Heart left ventricle (tissue), 16 donors: ENCODE measurements at places on chromosomes 6 and 20. TPM values are rescaled to one million over a fixed set of nuclear protein-coding genes. Genes with fewer than 3 reads are reported as not detected.
A peak's percentile ranks its signal among the peaks of the same experiment; 100 is the strongest.

GRCh38 chr6:30883685-30884520 lies at the start of gene DDR1:
Gene DDR1 (plus strand): TSS chr6:30884519. CDS start chr6:30888730, 4,211 bp downstream.
- DNase-seq = peak; percentile 84

- no peak for DNase-seq
Measured at GRCh38 chr6:17218023-17218748, 63.0 kb upstream of the RBM24 start.

- DNase-seq = no peak
Measured at GRCh38 chr20:40966516-40967185, 62.0 kb upstream of the TOP1 start.

GRCh38 chr6:126195625-126196236 lies 144.2 kb upstream of the CENPW start:
- no peak for DNase-seq

SLC35D3 gene
- not detected for total RNA-seq

- no peak for DNase-seq
Measured at GRCh38 chr6:145309842-145310535, 425.3 kb downstream of the EPM2A start.

PHACTR1 gene
- total RNA-seq = 102 TPM

DNA sequence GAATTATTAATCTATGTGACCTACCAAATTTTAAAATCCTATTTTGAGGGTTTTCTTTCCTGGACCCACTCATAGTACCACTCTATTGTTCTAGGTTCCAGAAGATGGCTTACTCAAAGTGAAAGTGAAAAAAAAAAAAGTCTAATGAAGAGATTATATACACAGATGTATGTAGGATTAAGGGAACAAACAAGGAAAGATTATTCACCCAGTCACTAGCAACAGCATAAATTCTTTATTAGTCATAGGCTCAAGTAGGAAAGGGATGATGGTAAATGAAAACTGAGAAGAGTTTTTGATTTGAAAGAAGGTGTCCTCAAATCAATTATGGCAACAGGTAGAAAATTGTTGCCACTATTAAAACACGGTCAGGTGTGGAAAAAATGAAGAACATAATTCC lies 923.7 kb downstream of the TBC1D32 start:
- DNase-seq = no peak

DNA sequence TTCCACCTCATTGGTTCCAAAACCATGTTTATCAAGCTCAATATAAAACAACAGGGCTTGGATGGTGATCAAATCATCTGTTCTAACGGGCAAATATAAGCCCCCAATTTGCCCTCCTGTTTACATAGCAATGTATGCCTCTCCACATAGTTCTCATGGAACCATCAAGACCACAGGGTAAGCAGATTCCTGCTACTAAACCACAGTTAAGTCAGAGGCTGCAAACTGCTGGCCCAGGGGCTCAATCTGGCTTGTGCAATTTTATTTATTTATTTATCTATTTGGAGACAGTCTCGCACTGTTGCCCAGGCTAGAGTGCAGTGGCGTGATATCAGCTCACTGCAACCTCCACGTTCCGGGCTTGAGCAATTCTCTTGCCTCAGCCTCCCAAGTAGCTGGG lies 18.9 kb upstream of the MTHFD1L start:
- DNase-seq = no peak

- no peak for DNase-seq
Measured at GRCh38 chr6:90637320-90637719, 50.4 kb upstream of the MAP3K7 start.

GNRH2 gene
- total RNA-seq = not detected

ALDH5A1 gene
- 35.5 TPM for total RNA-seq

GRCh38 chr20:47929368-47930115 lies 144.3 kb upstream of the SULF2 start:
- DNase-seq = no peak

GRCh38 chr6:12504325-12504966 lies 212.1 kb upstream of the PHACTR1 start:
- no peak for DNase-seq

DNA sequence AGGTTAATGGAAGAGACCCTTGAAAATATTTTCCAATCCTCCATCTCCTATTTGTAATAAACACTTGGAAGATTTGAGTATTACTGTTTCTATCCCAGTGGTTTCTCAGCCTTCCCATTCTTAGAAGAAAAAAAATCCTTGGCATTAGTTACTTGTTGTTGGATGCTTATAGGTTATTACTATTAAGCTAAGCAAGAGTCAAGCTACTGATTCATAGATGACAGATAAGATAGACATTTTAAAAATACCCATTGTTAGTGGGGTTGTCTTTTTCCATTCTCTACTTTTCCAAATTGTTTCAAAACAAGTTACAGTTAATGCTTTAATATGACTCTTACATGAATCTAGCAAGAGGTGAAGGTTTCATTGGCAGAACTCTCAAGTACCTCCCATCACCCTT lies 158.5 kb downstream of the HIVEP2 start:
- DNase-seq = no peak

TRIM40 gene
- not detected for total RNA-seq

DNA sequence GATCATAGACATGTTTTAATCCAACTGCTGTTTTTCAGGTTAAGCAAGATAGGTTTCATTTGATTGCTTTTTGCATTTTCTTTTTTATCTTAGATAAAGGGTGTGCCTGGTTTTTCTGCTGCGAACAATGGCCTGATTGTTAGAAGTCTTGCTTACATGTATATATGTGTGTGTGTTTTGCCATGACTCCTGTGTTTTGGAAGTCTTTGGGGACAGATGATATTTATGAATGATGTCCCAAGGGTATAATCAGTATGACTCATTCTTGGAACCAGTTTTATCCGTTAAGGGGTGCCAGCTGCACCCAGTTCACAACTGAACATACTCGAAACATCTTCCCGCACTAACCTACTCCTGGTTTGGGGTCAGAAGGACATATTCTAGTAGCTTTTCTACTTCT lies 230.1 kb upstream of the SUPT3H start:
- no peak for DNase-seq

DNA sequence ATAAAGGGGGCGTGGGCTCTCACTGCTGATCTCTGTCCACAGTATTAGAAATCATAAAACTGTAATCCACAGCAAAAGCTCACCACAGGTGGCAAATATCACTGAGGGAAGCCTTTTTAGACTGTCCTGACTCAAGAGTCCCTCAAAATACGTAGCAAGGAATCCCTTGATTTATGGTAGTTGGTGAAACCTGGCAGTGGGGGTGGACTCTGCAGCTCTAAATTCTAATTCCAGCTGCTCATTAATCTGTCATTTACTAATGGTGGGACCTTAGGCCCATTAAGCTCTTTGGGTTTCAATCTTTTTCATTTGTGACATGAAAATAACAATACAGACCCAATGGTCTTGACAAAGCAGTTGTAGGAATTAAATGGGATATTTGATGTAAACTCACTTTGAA lies 32.3 kb downstream of the GMDS start:
- no peak for DNase-seq

SSTR4 gene
- not detected for total RNA-seq

RNF144B gene
- total RNA-seq = 9.6 TPM

CLVS2 gene
- not detected for total RNA-seq

GRCh38 chr6:36040958-36041357 lies 13.3 kb downstream of the MAPK14 start:
- no peak for DNase-seq

DNA sequence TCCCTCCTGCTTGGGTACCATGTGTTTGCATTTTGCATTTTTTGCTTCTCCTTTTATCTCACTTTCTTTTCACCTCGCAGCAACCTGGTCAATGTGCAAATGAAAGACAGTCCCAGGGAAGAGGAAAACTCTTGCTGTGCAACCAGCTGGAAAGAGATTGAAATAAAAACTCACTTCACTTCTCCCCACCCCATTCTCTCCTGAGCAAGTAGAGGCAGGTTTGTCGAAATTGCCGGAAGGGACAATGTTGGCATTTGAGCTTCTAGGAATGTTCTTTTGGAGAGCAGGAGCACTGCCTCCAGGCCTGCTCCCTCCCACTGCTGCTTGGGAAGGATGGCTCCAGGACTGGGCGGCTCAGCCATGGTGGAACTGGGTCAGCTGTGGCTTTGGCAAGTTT lies 30.6 kb downstream of the KCNG1 start:
- no peak for DNase-seq

PEX3 gene
- total RNA-seq = 16.3 TPM

PPIL6 gene
- total RNA-seq = 1.8 TPM

DNA sequence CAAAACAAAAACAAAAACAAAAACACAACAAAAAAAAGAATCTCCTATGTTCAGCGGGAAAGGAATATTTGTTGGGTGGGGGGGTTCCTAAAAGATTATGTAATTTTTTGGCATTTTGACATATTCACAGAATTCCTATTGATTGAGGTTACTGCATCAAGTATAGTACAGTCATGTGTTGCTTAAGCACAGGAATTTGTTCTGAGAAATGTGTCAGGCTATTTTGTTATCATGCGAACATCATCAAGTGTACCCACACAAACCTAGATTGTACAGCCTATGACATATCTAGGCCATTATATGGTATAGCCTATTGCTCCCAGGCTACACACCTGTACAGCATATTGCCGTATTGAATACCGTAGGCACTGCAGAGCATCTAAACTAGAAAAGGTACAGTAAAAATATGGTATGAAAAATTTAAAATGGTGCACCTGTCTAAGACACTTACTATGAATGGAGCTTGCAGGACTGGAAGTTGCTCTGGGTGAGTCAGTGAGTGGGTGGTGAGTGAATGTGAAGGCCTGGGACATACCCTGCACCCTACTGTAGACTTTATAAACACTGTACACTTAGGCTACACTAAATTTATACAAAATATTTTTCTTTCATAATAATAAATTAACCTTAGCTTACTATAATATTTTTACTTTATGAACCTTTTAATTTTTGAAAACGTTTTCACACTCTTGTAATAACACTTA lies 110.6 kb downstream of the CDKAL1 start:
- no peak for DNase-seq

NKX2-2 gene
- not detected for total RNA-seq

GRCh38 chr6:42434237-42434636 lies 17.5 kb downstream of the TRERF1 start:
- no peak for DNase-seq

IMPG1 gene
- not detected for total RNA-seq

- no peak for DNase-seq
Measured at GRCh38 chr6:152184917-152185574, 377.6 kb downstream of the ESR1 start.

GRCh38 chr20:34232494-34233087 lies 8.6 kb upstream of the ASIP start:
- DNase-seq = no peak

BIRC7 gene
- 1.1 TPM for total RNA-seq

CTAGE9 gene
- total RNA-seq = not detected

TMX4 gene
- 149 TPM for total RNA-seq

DNA sequence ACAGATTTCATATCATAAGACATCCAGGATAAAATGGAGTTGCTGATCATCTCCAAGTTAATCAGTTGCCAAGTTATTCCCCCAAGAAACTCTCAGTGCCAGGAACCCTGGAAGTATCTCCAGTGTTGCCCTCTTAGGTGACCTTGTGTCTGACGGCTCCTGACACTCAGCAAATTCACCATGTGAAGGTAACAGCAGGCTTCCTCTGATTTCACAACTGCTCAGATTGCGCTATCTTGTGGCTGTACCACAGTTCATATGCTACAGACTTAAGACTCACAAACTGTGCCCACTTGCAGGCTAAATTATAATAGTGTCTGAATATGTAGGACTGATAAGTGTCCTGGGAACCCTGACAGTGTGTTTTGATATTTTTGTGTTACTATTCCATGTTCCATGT lies 186.6 kb upstream of the OPRM1 start:
- no peak for DNase-seq

LY6G5B gene
- 5.4 TPM for total RNA-seq

DNA sequence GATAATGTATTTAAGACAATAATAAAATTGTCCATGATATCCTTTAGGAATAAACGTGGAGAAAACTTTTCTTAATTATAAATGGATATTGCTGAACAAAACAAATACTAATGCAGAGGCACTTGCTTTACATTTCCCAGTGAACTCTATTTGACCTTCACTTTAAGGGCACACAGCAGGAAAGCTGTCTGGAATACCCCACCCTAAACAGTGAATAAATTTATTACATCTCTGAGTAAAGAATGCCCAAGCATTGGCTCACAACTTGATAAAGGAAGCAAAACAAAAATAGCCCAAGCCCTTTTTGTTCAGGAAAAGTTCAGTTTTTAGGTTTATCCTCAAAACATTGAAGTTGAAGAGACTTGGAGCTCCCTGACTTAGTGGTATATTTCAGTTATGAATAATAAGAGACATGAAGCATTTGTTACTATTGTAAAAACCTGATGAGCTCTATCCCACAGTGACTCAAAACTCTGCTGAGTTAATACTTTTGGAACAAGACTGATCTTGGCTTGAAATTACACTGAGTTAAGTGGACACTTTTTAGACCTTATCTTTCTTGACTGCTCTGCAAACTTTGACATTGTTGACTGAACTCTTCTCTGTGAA lies 353.9 kb downstream of the BCKDHB start:
- no peak for DNase-seq

DNA sequence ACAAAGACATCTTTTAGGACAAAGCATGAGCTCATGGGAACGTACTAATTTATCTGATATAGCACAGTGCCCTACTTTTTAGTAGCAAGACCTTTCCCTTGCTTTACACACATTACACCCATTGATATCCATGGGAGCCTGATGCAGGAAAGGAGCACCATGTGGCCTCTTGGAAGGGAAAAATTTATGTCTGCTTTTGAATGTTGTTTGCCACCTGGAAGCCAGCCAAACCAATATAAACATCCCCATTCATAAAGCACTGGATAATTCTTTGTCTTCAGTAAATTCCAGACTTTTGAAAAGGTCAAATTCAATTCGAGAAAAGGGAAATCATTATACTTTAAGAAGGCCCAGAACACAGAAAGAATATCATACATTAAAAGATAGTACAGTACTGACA lies 152.3 kb upstream of the BEND6 start:
- no peak for DNase-seq

GRCh38 chr20:6698723-6699122 lies 68.8 kb upstream of the BMP2 start:
- DNase-seq = no peak

GRCh38 chr20:63015662-63016361 lies 9.0 kb upstream of the BHLHE23 start:
- no peak for DNase-seq

- DNase-seq = no peak
Measured at GRCh38 chr6:118080547-118080946, 173.5 kb downstream of the SLC35F1 start.
